ENCODE measurements at places on chromosomes 11 and 22.

DNA sequence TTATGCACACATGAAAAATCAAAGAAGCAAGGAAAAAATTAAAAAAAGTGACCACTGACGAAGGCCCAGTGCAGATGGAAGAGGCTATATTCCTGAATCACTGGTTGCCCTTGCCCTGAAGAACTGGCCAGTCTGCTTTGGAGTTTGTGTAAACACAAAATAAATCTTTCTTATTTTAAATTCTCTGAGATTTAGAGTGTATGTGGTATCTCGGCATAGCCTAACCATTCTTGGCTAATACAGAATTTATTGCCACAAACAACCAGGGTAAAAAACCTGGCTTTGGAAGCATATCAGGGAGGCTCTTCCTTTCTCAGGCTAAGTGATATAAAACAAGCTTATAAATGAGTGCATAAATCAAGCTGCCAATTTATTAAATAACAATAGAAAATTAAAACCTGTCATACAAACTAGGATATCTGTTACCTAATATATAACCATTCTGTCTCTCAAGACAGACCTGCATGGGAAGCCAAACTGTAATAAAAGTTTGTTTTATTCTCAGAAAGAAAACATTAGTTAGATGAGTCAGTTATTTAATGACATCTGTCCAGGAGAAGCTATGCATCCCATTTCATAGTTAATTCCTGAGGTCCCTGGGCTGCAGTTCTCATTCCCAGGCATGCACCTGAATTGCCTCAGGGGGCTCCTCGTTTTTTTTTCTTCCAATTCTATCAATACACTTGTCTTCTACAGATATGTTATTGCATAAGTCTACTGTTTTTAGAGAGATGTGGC lies 6.1 kb upstream of the TMEM135 start:
- DNase-seq = no peak

DNA sequence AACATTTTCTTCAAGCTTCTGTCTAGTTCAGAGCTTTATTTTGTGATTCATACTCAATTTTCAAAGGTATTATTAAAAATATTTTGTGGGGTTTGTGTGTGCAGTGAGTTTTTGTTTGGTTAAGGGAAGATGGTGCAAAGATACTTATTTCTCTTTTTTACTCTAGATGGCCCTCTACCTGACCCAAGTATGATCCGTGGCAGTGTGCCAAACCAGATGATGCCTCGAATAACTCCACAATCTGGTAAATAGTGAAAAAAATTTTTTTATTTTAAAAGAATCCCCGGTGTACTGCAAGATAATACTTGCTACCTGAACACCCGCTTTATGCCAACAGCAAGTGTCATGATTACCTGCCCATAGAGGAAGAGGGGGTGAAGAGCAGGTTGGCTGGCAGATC lies 54.2 kb downstream of the EP300 start:
- no peak for DNase-seq

GRCh38 chr22:31829505-31829904 lies 75.7 kb downstream of the DEPDC5 start:
- DNase-seq = no peak

- no peak for DNase-seq
These were observed 3.0 kb upstream of the GTSE1 start for GRCh38 chr22:46293577-46294260.

- DNase-seq = no peak
These were observed 372.4 kb downstream of the NXPE2 start for GRCh38 chr11:115050756-115051155.

GRCh38 chr22:31106001-31106571 lies 1.3 kb downstream of the SELENOM start:
- DNase-seq = no peak

DNA sequence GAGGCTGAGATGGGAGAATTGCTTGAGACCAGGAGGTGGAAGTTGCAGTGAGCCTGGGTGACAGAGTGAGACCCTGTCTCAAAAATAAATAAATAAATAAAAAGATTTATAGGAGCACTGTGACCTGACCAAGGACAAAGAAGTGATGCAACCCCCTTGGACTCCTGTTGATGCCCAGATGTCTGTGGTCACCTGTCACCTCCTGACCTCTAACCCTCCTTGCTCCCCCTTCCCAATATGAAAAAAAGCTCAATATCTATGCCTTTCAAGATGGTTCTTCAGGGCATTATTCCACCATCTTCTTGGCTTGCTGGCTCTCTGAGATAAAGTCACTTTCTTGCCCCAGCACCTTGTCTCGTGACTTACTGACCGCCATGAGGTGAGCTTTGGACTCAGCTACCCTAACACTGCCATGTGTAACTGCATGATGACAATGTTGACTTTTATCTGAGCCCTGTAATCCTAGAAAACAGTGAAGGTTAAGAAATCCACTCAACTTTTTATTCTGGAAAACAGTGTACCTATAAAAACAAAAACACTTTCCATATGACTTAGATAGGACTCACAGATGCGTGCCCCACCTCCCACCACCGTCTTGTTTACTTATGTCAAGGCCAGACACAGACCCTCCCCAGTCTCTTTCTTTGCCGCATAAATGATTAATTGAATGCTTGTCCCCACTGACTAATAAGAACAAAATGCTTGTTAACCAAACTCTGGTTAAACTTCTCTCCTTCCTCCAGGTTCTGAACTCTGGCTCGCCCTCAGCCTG lies 360.5 kb downstream of the BUD13 start:
- DNase-seq = no peak

- no peak for DNase-seq
These were observed 12.3 kb downstream of the ABTB2 start for GRCh38 chr11:34345540-34345876.

DNA sequence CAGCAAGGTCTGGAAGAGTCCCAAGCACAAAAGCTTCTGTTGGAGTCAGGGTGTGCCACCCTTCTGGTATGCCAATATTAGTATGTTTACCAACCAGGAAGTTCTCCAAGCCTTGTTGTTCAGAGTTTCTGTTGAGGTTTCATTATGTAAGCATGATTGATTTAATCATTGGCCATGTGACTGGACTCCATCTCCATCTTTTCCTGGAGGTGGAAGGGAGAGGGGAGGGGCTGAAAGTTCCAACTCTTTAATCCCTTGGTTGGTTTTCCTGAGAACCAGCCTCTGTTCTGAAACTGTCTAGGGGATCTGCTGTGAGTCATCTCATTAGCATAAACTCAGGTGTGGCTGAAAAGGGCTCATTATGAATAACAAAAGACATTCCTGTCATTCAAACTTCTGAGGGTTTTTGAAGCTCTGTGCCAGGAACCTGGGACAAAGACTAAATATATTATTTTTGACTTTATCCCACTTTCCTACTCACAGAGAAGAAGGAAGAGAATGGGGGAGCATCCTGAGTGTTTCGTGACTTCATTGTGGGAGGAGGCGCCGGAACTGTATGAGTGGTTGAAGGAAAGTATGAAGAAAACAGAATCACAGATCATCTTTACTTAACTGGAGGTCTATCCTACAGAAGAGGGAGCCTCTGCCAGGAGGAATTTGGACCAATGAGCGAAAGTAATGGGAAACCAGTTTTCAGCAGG lies 138.2 kb downstream of the NECTIN1 start:
- DNase-seq = no peak

DNA sequence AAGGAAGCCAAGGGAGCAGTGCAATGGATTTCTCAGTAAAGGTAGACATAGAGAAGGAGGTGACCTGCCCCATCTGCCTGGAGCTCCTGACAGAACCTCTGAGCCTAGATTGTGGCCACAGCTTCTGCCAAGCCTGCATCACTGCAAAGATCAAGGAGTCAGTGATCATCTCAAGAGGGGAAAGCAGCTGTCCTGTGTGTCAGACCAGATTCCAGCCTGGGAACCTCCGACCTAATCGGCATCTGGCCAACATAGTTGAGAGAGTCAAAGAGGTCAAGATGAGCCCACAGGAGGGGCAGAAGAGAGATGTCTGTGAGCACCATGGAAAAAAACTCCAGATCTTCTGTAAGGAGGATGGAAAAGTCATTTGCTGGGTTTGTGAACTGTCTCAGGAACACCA lies 6.6 kb downstream of the TRIM22 start:
- no peak for DNase-seq

DNA sequence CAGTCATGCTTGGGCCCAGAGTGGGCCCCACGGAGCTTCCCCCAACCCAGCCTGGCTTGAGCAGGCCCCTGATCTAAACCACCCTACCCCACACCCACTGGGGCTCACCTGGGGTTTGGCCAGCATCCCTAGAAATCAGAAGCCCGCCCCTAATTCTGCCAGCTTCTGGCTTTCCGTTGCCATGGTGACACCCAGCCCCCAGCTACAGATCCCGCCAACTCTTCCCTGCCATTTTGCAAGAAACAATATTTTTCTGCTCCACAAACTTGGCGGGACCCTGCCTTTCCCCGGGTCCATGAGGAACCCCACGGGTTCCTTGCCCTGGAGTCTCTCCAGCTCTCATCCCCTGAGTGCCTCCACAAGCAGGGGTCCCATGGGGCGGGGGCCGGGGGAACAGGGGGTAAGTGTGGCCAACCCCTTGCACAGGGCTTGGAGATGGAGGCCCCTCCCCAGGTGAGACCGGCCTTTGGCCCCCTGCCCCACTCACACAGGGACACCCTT lies 90.0 kb downstream of the CDKN1C start:
- DNase-seq = no peak

DNA sequence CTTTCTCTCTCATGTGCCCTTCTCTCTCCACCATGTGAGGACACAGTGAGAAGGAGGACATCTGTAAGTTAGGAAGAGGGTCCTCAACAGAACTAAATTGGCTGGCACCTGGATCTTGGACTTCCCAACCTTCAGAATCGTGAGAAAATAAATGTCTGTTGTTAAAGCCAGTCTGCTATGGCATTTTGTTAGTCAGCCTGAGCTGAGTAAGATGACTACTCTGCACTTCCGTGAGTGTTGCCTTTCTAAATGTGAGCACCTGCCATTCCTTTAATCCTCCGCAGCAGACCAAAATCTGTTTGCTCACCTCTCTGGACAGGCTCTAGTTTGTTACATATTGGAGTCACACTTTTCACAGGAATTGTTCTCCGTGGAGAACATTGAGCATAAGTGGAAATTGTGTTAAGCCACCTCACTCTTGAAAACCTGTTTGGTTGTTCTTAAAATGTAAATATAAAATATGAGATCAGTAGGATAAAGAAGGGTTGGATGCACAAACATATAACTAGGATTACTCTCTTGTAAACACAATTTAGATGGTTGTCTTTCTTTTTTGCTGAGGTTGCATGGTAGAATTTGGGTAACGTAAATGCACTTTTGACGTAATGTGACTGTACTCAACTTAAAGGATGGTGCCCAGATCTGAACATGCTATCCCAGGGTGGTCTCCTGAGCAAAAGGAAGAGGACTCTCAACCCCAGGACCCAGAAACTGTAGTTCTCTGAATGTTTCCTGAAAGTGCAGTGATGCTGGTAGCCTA lies 65.9 kb downstream of the SNX19 start:
- DNase-seq = no peak

- no peak for DNase-seq
These were observed 65.4 kb downstream of the SESN3 start for GRCh38 chr11:95165638-95166037.

DNA sequence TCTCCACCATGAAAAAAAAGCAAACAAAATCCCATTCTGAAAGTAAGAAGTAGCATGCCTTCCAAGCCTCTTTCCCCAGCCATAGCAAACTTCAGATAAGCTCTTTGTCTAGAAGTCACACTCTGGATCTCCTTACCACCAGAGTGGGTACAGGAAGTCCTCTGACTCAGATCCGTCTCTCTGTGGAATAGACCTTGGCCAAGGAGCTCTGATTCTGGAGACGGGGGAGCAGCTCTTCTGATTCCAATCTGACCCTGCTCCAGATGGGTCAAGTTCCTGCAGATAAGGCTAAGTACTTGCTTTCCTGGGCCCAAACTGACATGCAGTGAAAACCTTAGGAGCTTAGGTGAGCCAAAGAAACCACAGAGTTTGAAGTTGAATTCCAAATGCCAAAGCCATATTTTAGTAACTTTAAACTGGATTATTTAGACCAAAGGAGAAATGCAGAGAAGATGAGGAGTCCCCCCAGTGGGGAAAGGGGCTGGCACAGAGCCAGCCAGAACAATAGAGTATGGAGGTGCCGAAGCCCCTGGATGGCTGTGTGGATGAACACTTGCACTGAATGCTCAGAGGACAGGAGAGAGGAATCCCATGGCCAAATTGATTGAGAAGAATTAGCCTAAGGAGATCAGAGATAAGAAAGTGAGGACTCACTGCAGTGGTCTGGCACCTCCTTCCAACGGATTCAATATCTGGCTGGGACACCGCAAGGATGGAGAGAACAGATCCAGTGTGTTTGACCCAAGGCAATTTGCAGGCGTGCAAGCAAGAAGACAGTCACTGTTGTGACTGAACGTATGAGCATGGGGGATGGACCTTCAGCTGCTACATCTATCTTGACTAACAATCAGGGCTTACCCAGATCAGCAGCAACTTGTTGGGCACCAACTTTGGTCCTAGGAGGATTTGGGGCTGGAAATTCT lies 54.9 kb downstream of the ENDOD1 start:
- no peak for DNase-seq

Measured in NCI-H1930 (cell line).